Large intestine (tissue), 12 donors: ENCODE measurements at places on chromosomes 16 and 17.

DNA sequence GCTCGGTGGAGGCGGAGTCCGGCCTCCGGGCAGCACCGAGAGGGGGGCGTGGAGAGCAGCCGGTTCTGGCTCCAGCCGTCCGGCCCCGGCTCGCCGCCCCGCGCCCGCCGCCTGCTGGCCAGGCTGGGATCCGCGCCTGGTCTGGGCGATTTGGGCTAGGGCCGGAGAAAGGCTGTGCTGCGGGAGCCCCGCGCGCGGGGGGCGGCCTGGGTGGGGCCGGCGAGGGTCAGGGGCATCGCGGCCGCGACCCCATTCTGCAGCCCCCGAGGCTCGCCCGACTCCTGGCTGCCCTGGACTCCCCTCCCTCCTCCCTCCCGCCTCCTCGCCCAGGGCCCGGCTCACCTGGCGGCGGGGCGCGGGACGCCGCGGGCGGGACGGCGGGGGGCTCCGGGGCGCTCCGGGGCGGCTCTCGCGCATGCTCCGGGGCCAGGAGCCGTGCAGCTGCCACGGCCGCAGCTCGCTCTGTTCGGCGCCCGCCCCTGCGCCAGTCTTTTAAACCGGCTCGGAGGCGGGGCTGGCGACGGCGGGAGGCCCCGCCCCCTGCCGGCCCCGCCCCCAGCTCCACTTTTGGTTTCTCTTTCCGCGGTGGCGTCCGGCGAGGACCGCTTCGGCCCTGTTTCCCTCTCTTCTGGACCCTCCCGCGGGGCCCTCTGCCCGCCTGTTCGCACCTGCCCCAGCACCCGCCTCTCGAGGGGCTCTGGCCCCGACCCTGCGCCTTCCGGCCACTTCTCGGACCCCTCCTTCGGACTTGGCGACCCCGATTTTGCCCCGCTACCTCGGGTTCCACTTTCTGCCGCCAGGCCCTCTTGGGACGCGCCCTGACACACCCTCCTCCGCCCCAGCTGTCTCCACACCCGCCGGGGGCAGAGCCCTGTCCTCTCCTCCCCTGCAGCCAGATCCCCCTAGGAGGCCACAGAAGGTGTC lies at the start of gene SOCS1:
SOCS1 (minus strand) TSS at position 468 of the 924 bp plus-strand sequence. CDS start 726 bp downstream, outside the sequence.
- H3K4me3 ChIP-seq: peak within 1 kb of the TSS; percentile 82
- no peaks in the 10 kb centered on the region for H3K36me3 ChIP-seq
- H3K4me1 ChIP-seq: peaks cover 13% of the 10 kb centered on the region

GRCh38 chr17:64091116-64091515 lies 38.8 kb downstream of the ERN1 start:
- H3K4me3 ChIP-seq: no peak overlapping the region
- no peak for DNase-seq
- H3K4me1 ChIP-seq: no peaks in the 10 kb centered on the region

DNA sequence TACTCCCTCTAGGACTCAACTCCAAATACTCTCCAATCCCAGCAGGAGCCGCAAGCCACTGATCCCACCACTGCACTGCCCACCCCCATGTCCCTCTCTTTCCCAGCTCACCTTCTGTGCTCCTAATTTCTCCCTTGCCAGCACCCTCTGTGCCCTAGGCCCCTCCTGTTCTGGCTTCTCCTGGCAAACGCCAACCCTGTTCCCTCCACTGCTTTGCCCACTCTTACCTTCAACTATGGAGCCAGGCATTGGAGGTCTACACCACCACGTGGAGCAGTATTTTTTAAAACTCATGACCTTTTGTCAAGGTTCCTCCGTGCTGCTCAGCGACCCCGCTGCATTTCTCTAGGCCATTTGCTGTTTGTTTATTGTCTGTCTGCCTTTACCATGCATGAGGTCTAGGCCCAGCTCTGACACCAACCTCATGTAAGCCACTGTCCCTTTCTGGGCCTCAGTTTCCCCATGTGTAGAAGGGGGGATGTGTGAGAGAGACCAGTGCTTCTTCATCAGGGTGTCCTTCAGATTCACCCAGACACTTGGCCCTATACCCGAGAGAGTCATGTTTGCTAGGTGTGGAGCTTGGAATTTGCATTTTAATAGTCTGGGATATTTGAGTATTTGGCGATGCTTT lies 4.6 kb downstream of the CCDC102A start:
- no peak overlapping the region for H3K4me3 ChIP-seq
- H3K27me3 ChIP-seq: no peaks in the 10 kb centered on the region
- H3K4me1 ChIP-seq: peaks cover 16% of the 10 kb centered on the region
- H3K36me3 ChIP-seq: peaks cover 2% of the 10 kb centered on the region
- no peak overlapping the region for H3K27ac ChIP-seq

GRCh38 chr17:45271603-45272002 lies 9.7 kb upstream of the SPATA32 start:
- H3K27ac ChIP-seq: no peak overlapping the region
- no peak overlapping the region for H3K4me3 ChIP-seq
- H3K27me3 ChIP-seq: no peaks in the 10 kb centered on the region
- no peak for DNase-seq

DNA sequence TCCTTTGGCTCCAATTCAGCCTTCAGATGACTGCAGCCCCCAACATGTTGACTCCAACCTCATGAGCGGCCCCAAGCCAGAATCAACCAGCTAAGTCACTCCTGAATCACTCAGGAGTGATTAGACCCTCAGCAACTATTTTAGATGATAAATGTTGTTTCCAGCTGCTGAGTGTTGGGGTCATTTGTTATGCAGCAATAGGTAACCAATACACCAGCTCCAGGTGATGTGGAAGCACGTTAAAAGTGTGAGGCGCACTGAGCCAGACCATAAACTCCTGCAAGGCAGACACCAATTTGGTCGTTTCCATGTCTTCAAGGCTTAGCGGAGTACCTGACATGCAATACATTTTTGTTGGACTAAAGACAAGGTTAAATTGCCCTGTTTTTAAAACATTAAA lies 17.5 kb downstream of the COQ7 start:
- H3K36me3 ChIP-seq: peaks cover 5% of the 10 kb centered on the region
- H3K27ac ChIP-seq: no peak overlapping the region
- DNase-seq: no peak

DNA sequence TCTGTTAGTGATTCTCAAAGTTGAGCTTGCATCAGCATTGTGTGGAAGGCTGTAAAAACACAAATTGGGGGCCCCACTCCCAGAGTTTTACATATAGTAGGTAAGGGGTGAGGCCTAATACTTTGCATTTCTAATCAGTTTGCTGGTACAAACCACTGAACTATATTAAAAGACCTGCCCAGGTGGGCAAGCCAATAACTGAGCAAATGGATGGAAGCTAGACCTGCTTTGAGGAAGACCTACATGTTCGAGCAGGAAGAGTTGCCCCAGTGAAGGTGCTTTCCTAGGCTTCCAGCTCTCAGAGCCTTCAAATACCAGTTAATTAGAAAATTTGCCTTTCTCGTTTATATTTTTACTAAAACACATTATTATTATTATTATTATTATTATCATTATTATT lies 56.8 kb downstream of the OTOA start:
- H3K4me1 ChIP-seq: no peaks in the 10 kb centered on the region
- H3K27me3 ChIP-seq: no peaks in the 10 kb centered on the region
- no peak overlapping the region for H3K27ac ChIP-seq

- H3K4me3 ChIP-seq: no peak overlapping the region
- no peak overlapping the region for H3K27ac ChIP-seq
- H3K27me3 ChIP-seq: peaks cover 8% of the 10 kb centered on the region
- H3K36me3 ChIP-seq: no peaks in the 10 kb centered on the region
- DNase-seq: no peak
Measured at GRCh38 chr17:81939881-81940385, 2.8 kb upstream of the PYCR1 start.

- H3K27me3 ChIP-seq: no peaks in the 10 kb centered on the region
- no peaks in the 10 kb centered on the region for H3K36me3 ChIP-seq
- no peak for DNase-seq
- H3K4me3 ChIP-seq: no peak overlapping the region
- no peak overlapping the region for H3K27ac ChIP-seq
Measured at GRCh38 chr16:65200156-65200773, 78.4 kb upstream of the CDH11 start.

DNA sequence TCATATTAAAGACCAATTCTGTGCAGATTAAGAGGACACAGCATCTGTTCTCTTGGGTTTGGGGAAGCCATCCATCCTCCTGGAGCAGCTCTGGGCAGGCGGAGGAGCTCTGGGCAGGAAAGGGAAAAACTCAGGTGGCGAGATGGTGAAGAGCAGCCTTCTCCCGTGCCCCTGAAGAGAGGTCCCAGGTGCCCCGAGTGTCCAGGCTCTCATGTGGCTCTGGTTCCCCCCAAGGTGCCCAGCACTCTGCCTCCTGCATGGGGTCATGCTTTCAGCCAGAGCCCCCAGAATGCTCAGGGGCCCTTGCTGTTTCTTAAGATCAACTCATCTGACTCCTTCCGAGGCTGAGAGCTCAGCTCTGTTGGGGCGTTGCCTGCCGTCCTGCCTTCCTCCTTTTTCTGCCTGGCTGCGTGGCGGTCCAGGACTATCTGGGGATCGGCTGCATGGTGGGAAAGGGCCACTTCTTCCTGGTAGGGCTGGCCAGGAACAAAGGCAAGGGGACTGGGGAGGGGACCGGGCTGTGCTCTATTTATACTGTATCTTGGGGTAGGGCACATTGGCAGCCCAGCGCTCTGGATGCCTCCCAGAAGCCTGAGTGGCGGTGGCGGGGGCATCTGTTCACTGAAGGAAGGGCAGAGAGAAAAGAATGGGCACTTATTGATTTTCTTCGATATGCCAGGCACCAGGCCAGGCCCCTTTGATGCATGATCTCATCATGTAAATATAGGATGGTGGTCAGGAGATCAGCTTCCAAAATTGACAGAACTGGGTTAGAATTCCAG lies 103.2 kb upstream of the SDK2 start:
- no peak for DNase-seq
- H3K4me1 ChIP-seq: peaks cover 3% of the 10 kb centered on the region
- no peak overlapping the region for H3K27ac ChIP-seq
- H3K36me3 ChIP-seq: no peaks in the 10 kb centered on the region
- H3K27me3 ChIP-seq: peaks cover 22% of the 10 kb centered on the region

GRCh38 chr17:76379275-76379641 lies 5.2 kb upstream of the SPHK1 start:
- peaks cover 23% of the 10 kb centered on the region for H3K27me3 ChIP-seq
- no peak overlapping the region for H3K4me3 ChIP-seq
- DNase-seq: no peak
- peaks cover 18% of the 10 kb centered on the region for H3K4me1 ChIP-seq

- no peaks in the 10 kb centered on the region for H3K4me1 ChIP-seq
- H3K27me3 ChIP-seq: no peaks in the 10 kb centered on the region
- no peak overlapping the region for H3K27ac ChIP-seq
- no peak for DNase-seq
Measured at GRCh38 chr17:14351493-14351892, 50.6 kb downstream of the HS3ST3B1 start.

- H3K27me3 ChIP-seq: peaks cover 12% of the 10 kb centered on the region
- H3K36me3 ChIP-seq: no peaks in the 10 kb centered on the region
- peaks cover 8% of the 10 kb centered on the region for H3K4me1 ChIP-seq
- no peak overlapping the region for H3K27ac ChIP-seq
Measured at GRCh38 chr16:68506331-68507053, 32.6 kb upstream of the ZFP90 start.

DNA sequence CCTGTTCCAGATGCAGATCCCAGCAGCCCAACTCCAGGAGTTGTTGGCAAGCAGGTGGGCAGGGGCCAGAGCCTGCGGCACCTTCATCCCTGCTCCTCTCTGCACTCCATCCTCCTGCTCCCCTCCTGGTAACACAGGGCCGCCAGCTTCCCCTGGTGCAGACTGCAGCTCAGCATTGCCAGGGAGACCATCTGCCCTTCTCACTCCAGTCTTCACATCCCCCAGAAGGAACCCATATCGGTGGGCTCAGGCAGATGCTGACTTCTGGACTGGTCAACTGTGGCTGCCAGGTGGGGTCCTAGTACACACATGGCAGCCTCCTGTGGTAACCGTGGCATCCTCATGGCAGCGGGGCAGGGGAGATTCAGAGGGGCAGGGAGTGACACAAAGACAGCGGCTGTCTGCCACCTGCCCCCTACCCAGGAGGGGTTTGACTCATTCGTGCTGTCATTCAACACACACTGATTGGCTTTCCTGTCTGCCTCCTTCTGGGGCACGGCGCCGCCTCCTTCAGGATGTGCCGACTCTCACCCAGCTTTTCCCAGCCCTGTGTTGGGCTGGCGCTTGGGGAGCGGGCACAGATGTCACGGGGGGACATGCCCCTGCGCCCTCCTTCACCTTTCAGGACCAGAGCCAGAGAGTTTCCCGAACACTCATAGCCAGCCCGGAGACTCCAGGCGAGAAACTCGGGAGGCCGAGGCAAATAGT lies 120.9 kb downstream of the CMIP start:
- no peaks in the 10 kb centered on the region for H3K36me3 ChIP-seq
- H3K4me3 ChIP-seq: no peak overlapping the region
- peaks cover 52% of the 10 kb centered on the region for H3K4me1 ChIP-seq
- peak overlapping the region; percentile 36 for H3K27ac ChIP-seq

- DNase-seq: no peak
- no peaks in the 10 kb centered on the region for H3K36me3 ChIP-seq
- H3K27me3 ChIP-seq: no peaks in the 10 kb centered on the region
- no peak overlapping the region for H3K27ac ChIP-seq
- no peaks in the 10 kb centered on the region for H3K4me1 ChIP-seq
Measured at GRCh38 chr16:52128361-52128760, 418.6 kb downstream of the TOX3 start.

GRCh38 chr17:57482657-57483056 lies 226.3 kb downstream of the MSI2 start:
- peaks cover 2% of the 10 kb centered on the region for H3K36me3 ChIP-seq
- no peaks in the 10 kb centered on the region for H3K27me3 ChIP-seq
- H3K4me3 ChIP-seq: no peak overlapping the region
- no peak overlapping the region for H3K27ac ChIP-seq
- H3K4me1 ChIP-seq: peaks cover 3% of the 10 kb centered on the region

GRCh38 chr16:20409398-20410120 lies at the start of gene ACSM5:
Gene ACSM5 (plus strand): TSS chr16:20409534. CDS start chr16:20411485, 1,951 bp downstream.
- no peaks in the 10 kb centered on the region for H3K27me3 ChIP-seq
- no peak within 1 kb of the TSS for H3K4me3 ChIP-seq
- no peak for DNase-seq
- H3K4me1 ChIP-seq: no peaks in the 10 kb centered on the region
- H3K36me3 ChIP-seq: no peaks in the 10 kb centered on the region

DNA sequence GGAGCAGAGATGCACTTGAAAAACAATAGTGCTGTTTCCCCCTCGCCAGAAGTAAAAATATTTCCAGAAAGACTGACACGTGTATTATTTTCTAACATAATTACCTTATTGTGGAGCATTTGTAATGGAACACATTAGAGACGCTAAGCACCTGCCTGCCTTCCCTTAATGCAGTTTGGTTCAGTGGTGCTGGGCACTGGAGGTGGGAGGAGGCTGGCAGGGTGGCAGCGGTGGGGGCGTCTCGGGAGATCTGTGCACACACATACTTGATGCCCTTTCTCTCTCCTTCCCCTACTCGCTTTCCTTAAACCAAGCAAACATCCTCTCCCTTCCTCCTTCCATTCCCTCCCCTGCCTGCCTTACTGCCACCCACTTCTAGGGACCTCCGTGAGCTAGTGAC lies 156.6 kb upstream of the SDK2 start:
- H3K4me1 ChIP-seq: peaks cover 16% of the 10 kb centered on the region
- no peak overlapping the region for H3K27ac ChIP-seq
- peaks cover 8% of the 10 kb centered on the region for H3K27me3 ChIP-seq

GRCh38 chr17:79797492-79798298 lies 818 bp upstream of the CBX8 start:
- peaks cover 14% of the 10 kb centered on the region for H3K36me3 ChIP-seq
- H3K4me1 ChIP-seq: peaks cover 44% of the 10 kb centered on the region
- peak overlapping the region; percentile 32 for H3K4me3 ChIP-seq
- peaks cover 61% of the 10 kb centered on the region for H3K27me3 ChIP-seq
- DNase-seq: peak; percentile 50
